Stimulated activated CD4-positive, alpha-beta T cell treated with anti-CD3 and anti-CD28 coated beads, Interleukin-4, amount 100 ng/mL, for 24 hours (primary cell): ENCODE measurements at places on chromosomes 13 and 19.

GRCh38 chr13:71831716-71832115 lies 35.3 kb downstream of the DACH1 start:
- DNase-seq, result no peak

DNA sequence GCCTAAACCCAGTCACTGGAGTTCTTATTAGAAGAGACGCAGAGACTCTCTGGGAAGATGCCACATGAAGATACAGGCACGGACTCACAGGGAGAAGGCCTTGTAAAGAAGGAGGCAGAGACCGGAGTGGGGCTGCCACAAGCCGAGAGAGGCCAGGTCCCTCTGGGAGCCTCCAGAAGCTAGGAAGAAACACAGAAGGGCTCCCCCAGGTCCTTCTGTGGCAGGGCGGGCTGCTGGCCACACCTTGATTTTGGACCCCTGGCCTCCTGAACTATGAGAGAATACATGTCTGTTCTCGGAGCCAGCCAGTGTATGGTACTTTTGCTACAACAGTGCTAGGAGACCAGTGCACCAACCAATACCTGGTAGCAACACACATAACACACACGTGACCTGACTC lies 140.1 kb upstream of the SPACA7 start:
- no peak for DNase-seq

DNA sequence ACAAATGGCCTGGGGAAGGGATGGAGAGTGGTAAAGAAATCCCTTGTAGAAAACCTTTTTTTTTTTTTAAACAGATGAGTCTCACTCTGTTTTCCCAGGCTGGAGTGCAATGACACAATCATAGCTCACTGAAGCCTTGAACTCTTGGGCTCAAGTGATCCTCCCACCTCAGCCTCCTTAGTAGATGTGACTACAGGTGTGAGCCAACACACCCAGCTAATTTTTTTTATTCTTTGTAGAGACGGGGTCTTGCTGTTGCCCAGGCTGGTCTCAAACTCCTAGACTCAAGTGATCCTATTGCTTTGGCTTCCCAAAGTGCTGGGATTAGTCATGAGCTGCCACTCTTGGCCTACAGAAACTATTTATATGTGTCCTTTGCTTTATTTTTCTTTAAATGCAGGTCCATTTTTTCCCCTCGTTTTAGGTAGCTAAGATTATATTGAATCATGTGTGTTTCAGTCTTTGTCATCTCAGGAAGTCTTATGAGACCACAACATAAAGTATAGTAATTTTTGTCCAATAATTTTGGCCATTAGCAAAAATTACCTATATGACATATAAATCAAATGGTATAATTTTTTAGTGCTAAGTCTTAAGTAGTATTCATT lies 10.5 kb downstream of the LPAR6 start:
- peak; percentile 8 for DNase-seq

GRCh38 chr19:12899891-12900518 lies 9.0 kb downstream of the GCDH start:
- no peak for DNase-seq

DNA sequence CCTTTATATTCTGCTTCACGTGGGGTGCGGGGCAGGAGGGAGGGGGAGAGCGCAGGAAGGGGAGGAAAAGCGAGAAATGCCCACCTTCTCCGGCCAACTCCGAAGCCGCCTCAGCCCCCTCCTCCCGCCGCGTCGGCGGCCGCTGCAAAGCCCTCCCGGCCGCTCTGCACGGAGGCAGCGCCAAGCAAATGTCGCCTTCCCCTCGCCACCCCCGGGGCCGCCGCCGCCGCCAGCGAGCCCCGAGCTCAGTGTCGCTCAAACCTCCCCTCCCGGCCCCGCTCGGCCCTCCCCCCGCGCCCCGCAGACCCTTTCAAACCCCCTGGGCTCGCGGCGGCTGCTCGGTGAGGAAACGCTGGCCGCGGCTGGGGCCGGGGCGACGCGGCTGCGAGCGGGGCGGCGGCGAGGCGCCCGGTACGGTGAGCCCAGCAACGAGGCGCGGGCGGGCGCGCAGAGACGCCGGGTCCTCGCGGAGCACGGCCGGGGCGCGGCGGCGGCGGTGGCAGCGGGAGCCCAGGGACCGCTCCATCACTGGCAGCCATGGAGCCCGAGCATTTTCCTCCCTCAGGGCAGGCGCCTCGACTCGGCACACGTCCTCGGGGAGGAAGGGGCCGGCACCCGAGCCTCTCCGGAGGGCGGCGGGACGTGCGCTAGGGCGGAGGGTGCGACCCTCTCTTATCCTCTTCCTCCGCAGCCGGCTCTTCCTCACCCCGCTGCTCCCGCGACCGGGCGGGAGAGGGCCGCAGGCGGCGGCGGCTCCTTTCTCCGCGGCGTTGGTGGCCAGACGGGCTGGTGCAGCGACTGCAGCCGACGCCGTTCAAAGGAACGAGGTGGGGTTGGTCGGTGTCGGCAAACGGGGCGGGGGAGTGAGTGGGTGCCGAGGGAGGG lies 463 bp upstream of the TSC22D1 start:
- peak; percentile 36 for DNase-seq

DNA sequence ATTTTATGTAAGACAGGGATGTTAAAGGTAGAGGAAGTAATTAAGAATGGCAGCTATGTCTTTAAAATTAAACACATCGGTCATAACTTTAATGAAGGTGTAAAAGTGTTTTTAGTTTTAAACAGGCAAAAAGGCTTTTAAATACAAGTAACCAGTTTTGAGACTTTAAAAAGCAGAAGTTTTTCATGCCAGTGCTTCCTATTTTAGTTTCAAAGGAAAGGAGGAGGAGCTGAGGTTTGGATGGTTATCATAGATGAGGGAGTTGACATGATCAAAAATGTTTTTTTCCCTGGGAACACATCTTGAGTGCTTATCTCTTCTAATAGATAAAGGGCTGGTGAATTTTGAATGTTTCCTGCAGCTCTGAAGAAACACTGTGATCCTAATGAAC lies 42.9 kb downstream of the LRCH1 start:
- no peak for DNase-seq

GRCh38 chr19:2303211-2303798 lies 4.6 kb downstream of the LINGO3 start:
- DNase-seq, result no peak

- DNase-seq, result no peak
Observed at GRCh38 chr13:104900191-104900817, 1635.2 kb downstream of the EFNB2 start.

GRCh38 chr13:52707375-52707774 lies 32.2 kb downstream of the CNMD start:
- DNase-seq, result no peak

- DNase-seq, result peak; percentile 25
Observed at GRCh38 chr13:98478189-98479129, 98.4 kb downstream of the STK24 start.

DNA sequence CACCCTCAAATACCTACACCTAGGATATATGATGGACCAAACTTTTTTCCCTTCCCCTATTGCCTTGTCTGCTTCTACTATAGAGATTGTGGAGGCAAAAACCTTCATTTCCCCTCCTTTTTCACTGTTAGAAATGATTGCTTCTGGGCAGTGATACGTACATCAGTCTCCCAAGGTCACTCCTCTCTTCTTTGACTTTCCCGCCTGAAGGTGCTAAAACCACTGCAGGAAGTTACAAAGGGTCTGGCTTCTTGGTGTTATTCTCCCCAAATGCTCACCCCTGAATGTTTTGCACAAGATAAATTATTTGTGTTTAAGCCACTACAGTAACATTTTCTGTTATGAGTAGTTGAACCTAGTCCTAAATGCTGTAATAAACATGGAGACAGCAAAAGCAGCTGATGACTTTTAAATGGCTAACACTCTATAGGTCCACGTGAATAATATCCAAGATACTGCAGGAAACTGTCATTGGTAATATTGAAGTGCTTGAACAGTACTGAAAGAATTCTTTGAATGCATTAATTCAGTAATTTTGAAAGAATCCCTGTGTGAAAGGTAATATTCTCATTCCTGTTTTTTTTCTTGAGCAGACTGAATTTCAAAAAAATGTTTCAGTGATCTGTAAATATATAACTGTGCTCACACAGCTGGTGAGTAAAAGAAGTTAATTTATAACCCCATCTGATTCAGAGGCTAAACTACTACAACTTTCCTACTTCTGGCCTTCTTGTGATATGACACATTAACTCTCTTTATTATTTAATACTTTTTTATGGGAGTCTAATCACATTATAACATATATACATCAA lies 865.1 kb downstream of the EFNB2 start:
- DNase-seq, result no peak

- DNase-seq, result no peak
Observed at GRCh38 chr13:110394371-110394841, 87.3 kb downstream of the COL4A2 start.

DNA sequence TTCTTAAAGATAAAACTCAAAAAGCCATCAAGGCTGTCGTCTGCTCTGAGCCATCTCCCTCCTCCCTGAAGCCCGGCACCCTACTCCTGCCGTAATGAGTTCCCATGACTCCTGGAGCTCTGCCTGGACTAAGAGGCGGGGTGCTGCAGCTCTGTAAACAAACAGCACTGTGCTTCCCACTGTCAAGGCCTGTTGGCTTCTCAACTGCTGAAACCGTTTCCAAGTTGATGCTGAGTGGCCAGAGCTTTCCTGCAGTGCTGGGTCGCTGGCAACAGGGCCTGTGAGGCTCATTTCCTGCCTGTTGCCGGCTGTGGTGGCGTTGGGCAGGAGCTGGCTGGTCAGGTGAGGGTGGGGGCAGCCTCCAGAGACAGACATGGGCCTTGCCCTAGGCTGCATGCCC lies 26.7 kb upstream of the ISYNA1 start:
- no peak for DNase-seq

DNA sequence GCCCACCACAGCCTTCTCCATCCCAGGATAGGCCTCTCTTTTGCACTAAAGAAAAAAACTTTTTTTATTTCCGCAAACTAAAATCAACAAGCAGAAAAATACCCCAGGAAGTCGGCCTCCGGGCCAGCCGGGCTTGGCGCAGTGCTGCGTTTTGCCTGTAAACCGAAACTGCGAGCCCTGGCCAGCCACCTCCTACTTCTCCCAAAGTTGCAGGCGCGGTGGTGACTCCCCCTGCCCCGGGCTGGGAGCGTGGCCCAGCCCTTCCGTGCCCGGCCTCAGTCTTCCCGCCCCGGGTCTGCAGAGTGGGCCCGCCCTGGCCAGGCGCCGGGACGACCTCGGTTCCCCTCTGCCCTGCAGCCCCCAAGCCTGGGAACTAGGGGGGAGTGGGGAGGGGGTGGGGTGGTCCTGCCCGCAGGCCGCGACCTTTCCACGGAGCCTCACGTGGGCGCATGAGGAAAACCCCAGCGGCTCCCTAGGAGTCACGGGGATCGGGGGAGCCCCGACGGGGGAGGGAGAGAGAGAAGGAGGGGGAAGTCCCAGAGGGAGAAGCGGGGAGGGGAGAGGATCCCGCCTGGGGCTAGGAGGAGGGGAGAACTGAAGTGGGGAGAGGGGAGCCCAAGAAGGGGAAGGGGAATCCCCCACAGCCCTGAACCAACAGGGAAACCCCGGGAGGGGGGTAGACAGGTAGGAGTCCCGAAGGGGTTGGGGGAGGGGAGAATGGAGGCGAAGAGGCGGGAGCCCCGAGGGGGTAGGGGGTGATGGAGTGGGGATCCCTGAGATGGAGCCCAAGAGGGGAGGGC lies 3.0 kb downstream of the GADD45B start:
- DNase-seq, result peak; percentile 66

DNA sequence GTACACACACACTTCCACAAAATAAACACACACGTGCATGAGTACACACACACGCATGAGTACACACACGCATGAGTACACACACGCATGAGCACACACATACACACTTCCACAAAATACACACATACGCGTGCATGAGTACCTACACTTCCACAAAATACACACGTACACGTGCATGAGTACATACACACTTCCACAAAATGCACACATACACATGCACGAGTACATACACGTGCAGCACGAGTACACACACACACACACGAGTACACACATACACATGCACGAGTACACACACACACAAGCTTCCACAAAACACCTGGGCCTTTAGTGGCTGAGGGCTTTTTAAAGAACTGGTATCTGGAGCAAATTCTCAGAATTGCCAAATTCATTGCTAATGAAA lies 619.3 kb downstream of the GPC5 start:
- no peak for DNase-seq

DNA sequence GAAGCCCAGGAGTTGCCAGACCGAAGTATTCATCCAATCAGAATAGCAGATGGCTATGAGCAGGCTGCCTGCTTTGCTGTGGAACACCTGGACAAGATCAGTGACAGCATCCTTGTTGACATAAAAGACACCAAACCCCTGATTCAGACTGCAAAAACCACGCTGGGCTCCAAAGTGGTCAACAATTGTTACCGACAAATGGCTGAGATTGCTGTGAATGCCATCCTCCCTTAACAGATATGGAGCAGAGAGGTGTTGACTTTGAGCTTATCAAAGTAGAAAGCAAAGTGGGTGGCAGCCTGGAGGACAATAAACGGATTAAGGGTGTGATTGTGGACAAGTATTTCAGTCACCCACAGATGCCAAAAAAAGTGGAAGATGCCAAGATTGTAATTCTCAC lies 250.3 kb upstream of the OBI1 start:
- DNase-seq, result no peak

DNA sequence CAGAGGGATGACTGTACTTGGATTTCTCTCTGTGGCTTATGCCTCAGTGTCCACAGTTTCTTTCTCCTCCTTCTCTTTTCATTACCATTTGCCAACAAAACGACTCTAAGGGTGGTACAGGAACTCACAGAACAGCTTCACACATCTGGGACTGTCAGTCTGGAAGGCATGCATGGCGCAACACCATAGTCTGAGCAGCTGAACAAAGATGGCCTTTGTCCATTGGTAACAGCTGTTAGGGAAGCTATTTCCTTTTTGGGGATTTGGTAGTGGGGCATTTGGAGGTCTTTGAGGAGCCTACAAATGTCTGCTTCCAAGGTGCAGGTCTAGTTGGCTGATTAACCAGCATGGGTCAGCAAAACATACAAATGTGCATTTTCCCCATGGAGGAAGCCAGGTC lies 81.4 kb upstream of the PCDH8 start:
- DNase-seq, result no peak
